ENCODE measurements at places on chromosomes 3 and 15.

DNA sequence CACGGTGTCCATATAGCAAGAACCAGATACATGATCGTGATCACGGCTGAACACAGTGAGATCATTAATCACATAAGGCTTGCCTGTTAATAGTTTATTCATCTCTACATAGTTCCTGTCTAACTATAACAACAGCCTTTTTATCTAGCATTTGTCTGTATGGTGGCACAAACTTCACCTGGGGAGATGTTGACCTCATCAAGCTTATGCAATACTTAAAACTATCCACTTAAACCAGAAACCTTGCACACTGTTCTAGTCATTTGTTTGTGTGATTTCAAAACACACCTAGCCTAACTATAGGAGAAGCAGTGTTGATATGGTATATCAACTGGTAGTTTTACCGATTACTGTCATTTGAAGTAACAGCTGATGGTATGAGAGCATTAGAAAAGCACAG is 124.8 kb downstream of the VPS13C start:
- H3K27me3 ChIP-seq = no peaks in the 10 kb centered on the region
- DNase-seq = no peak
- no peaks in the 10 kb centered on the region for H3K4me1 ChIP-seq
- H3K36me3 ChIP-seq = peaks cover 5% of the 10 kb centered on the region
- no peak overlapping the region for H3K27ac ChIP-seq
- no peak overlapping the region for H3K4me3 ChIP-seq

DNA sequence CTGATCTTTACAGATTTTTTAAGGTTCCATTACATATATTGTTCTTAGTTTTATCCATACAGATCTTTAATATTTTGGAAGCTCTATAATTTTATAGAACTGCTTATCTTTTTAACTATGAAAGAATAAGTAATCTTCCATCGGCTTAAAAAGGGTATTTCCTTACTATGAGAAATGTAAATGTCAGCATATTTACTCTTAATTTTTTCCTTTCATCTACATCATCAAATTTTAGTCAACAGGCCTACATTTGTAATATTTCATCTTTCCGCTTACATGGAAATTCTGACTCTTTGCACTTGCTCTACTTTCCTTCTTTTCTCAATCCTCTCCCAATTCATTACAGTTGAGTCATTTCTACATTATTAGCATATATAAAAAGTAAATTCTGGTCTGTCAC is 111.3 kb upstream of the GOLGA6L6 start:
- H3K27ac ChIP-seq = no peak overlapping the region
- H3K4me1 ChIP-seq = no peaks in the 10 kb centered on the region
- no peak overlapping the region for H3K4me3 ChIP-seq

GRCh38 chr3:57409471-57409870 is 117.0 kb upstream of the ASB14 start:
- H3K27me3 ChIP-seq = no peaks in the 10 kb centered on the region
- no peaks in the 10 kb centered on the region for H3K4me1 ChIP-seq
- H3K27ac ChIP-seq = no peak overlapping the region
- H3K4me3 ChIP-seq = no peak overlapping the region
- no peak for DNase-seq

DNA sequence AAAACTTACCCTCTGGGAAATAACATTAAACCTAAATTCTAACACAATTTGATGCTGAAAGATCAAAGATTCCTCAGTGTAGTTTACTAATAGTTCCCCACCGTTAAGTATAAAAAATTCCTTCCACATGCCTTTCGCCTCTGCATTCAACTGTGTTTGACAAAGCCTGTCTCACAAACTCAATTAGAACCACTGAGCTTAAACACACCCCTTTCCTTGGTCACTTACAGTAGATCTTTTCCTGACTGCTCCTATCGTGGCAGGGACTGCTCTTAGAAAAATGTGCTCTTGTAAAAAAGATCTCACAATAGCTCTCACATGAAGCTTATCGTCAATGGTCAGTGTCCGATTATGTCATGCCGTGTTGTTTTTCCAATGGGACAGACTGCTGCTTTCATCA is 8.9 kb upstream of the KBTBD8 start:
- no peak overlapping the region for H3K27ac ChIP-seq
- H3K4me1 ChIP-seq = no peaks in the 10 kb centered on the region
- DNase-seq = no peak
- H3K27me3 ChIP-seq = no peaks in the 10 kb centered on the region
- no peak overlapping the region for H3K4me3 ChIP-seq

DNA sequence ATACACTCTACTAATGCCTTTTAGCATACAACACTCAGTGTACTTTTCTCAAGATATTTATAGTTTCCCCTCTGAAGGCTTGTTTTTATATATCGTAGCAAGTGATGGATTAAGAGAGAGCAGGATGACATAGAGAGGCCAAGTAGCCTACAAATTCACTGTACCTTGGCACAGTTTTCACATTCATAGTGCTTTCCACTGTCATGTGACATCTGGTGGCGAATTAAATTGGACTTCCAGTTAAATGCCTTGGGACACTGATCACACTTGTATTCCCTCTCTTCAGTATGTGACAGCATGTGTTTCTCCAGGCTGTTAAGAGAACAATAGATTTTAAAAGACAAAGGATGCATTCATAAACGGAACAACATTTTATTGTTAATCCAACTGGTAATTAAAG is 541.1 kb downstream of the MECOM start:
- no peaks in the 10 kb centered on the region for H3K36me3 ChIP-seq
- DNase-seq = no peak
- H3K27me3 ChIP-seq = no peaks in the 10 kb centered on the region
- H3K27ac ChIP-seq = no peak overlapping the region

- peaks cover 58% of the 10 kb centered on the region for H3K4me1 ChIP-seq
- H3K4me3 ChIP-seq = peak overlapping the region; percentile 66
- H3K36me3 ChIP-seq = no peaks in the 10 kb centered on the region
Observed at GRCh38 chr3:55484801-55485791, 2.0 kb downstream of the WNT5A start.

DNA sequence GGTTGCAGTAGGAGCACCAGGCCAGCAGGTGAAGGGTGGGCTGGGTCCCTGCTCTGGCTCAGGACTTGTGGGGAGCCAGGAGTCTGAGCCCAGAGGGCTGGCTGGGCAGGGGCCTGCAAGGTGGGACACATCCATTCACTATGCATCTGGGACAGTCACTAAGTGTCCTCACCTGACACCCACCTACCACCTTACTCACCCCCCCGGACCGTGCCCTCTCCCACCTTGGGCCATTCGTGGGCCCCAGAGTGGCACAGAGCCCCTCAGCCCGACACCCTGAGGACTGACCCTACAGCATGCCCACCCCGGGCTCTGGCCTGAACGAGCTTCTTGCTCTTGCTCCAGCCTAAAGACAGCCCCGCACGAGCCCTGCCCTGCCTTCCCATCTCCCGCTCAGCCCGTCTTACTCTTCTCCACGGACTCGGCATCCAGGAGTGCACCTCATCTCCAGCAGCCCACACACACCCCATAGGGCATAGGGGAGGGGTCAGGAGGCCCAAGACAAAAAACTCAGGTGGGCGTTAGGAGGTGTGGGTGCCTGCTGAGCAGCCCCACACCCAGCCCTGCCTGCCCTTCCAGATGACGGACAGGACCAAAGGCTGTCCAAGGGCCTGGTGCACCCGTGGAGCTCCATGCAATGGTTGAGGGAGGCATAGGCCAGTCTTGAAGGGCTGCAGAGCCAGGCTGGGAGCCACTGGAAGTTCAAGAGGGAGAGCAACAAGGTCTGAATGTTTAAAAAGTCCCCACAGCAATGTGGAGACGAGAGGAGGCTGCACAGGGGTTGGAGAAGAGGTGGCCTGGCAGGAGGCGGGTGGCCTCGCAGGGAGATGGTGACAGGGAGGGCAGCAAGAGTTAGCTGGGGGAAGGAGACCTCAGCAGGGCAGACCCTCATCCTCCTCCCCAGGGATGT is 27.0 kb downstream of the PTH1R start:
- H3K27ac ChIP-seq = no peak overlapping the region
- H3K27me3 ChIP-seq = no peaks in the 10 kb centered on the region
- H3K4me3 ChIP-seq = no peak overlapping the region
- no peak for DNase-seq

- no peak for DNase-seq
- H3K36me3 ChIP-seq = no peaks in the 10 kb centered on the region
- H3K27me3 ChIP-seq = no peaks in the 10 kb centered on the region
Observed at GRCh38 chr15:77572186-77572585, 60.5 kb downstream of the LINGO1 start.

DNA sequence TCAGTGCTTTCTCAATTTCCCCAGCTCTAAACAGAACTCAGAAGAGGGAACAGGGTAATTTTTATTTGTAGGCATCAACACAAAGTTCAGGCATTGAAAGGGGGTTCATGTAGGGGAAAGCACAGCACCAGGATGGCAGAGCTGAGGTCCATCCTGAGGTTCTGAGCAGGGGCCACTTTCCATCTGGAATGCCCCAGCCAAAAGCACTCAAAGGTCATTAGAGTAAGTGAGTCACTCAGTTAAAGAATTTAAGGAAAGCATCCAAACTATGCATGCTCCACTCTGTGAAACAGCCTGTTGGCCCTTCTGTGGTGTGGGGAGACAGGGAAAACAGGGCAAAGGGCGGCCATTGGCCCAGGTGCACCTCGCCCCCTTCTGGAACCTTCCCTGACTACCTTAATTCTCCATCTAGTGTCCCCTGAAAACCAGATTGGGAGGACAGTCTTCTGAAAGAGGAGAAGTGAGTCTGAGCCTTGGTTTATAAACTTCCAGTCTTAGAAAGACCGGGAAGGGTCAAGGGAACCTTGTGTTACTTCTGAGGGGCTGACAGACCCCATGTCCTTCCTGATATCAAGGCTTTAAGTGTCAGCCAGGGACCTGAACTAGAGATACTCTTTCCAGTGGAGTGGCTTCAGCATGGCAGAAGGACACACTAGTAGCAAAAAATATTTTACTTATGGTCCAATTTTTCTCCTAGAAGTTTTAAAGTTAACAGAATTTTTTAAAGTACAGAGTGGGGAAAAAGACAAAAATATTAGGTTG is 133.3 kb downstream of the MYLK start:
- peaks cover 12% of the 10 kb centered on the region for H3K4me1 ChIP-seq
- no peaks in the 10 kb centered on the region for H3K27me3 ChIP-seq
- no peak for DNase-seq
- H3K4me3 ChIP-seq = no peak overlapping the region
- no peak overlapping the region for H3K27ac ChIP-seq
- no peaks in the 10 kb centered on the region for H3K36me3 ChIP-seq

DNA sequence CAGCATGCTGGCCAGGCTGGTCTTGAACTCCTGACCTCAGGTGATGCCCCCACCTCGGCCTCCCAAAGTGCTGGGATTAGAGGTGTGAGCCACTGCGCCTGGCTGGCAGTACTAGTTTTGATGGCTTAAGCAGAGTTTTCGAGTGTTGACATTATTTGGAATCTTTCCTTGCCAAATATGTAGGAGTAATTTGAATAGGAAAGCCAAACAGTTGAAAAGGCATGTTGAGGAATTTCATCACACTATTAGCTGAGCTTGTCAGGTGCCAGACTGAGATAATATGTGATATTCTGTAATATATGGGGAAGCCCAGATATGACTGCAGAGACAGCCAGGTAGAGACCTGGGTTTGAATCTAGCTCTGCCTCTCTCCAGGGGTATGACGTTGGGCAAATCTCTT is 109.3 kb downstream of the SV2B start:
- DNase-seq = no peak
- H3K27me3 ChIP-seq = no peaks in the 10 kb centered on the region
- H3K36me3 ChIP-seq = no peaks in the 10 kb centered on the region

DNA sequence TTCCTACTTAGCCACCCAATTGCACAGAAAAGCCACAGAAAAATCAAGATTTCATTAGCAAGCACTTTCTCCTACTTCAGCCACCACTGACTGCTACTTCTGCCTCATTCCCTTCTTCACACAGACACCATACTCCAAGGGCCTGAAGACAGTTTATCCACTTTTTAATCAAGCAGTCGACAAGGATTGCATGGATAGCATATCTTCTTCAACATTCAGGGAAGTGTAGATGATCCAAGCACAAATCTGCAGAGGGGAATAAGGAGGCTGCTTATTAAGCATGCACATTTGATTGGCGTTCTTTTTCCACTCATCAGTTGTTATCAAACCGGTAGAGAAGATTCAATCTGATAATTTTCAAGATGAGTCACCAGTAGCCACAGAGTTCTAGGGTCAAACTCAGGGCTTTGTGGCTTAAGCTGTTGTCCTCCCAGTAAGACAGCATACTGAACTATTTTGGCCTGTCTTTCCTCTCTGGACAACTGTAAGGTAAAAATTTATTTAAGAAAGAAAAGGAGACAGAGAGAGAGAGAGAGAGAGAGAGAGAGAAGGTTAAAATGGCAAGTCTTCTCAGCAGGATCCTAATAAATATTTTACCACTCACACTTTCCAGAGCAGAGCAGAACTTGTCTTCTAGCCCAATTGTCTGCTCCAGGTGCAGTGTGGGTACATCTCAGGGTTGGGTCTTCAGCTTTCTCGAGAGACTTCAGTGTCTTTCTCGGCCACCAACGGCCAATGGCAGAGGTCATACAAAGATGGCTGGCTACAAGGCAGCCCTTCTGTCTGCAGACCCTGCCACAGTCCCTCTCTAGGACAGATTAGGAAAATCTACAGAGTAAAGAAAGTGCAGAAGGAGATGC is 80.6 kb upstream of the BHLHE40 start:
- H3K27ac ChIP-seq = peak overlapping the region; percentile 40
- no peak for DNase-seq
- peaks cover 32% of the 10 kb centered on the region for H3K4me1 ChIP-seq
- no peaks in the 10 kb centered on the region for H3K27me3 ChIP-seq
- no peak overlapping the region for H3K4me3 ChIP-seq

DNA sequence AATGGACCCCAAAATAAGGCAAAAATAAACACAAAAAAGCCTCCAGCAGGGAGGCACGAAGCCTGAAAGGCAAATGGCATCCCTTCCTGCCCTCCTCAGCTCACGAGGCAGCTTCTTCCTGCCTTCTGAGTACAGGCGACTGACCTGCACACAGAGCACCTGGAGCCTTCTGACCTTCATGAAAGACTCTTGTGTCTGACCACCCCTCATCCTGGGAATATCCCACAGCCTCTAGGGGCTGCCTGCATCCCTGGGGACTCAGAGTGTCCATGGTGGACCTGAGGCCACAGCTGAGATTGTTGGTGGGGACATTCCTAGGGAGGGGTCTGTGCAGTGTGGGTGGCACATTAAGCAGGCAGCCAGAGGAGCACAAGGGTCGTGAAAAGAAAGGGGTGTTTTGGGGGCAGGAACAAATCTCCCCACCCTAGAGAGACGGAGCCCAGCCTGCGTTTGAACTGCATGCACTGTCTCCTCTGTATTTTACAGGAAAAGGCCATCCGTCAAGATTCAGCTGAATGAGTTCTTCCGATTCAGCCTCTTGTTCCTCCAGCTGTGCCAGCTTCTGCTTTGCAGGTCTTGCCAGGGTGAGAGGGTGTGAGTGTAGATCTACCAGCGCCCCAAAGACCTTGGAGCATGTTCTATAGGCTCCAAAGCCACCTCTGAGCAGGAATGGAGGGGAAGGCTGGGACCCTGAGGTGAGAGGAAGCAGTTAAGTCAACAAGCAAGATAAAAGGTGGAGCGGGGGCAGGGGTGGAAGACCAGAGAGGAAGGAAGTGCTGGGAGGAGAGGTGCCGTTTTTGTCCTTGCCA is 80.4 kb upstream of the MEF2A start:
- H3K4me1 ChIP-seq = peaks cover 17% of the 10 kb centered on the region
- H3K27me3 ChIP-seq = no peaks in the 10 kb centered on the region
- peak overlapping the region; percentile 67 for H3K27ac ChIP-seq
- peak; percentile 77 for DNase-seq
- no peaks in the 10 kb centered on the region for H3K36me3 ChIP-seq

GRCh38 chr3:66933233-66933632 is 64.9 kb upstream of the KBTBD8 start:
- no peaks in the 10 kb centered on the region for H3K27me3 ChIP-seq
- H3K4me3 ChIP-seq = no peak overlapping the region
- H3K27ac ChIP-seq = no peak overlapping the region
- no peaks in the 10 kb centered on the region for H3K36me3 ChIP-seq
- DNase-seq = no peak

Measured in vagina (tissue), 2 donors.